Activated T-cell treated with anti-CD3 and anti-CD28 coated beads, Interleukin-2, amount 50 U/mL, for 72 hours (primary cell): ENCODE measurements at places on chromosomes 6 and 20. TPM values are rescaled to one million over a fixed set of nuclear protein-coding genes. Genes with fewer than 3 reads are reported as not detected.

GRCh38 chr6:150420926-150421325 is 52.1 kb downstream of the IYD start:
- DNase-seq = no peak
- H3K36me3 ChIP-seq = peaks cover 2% of the 10 kb centered on the region
- H3K27ac ChIP-seq = no peak overlapping the region
- peaks cover 32% of the 10 kb centered on the region for H3K4me1 ChIP-seq

DNA sequence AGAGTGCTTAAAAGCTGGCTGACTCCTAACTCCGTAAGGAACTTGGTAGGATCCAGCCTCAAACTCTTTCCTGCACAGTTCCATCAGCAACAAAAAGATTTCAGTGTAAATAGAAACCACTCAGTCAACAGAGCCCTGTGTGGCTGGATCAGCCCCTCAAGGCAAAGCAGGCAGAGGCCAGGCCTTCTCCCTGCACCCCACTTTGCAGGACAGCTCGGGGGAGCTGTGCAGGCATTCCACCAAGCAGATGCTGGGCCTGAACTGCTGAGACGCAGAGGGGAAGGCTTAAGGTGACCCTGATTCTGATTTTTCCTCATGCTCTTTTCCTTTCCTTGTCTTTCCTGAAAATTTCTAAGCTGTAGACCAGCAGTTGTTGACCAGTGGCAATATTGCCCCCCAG is 91.5 kb downstream of the NFATC2 start:
- DNase-seq = no peak
- no peaks in the 10 kb centered on the region for H3K27me3 ChIP-seq
- H3K36me3 ChIP-seq = peaks cover 58% of the 10 kb centered on the region
- peak overlapping the region; percentile 44 for H3K27ac ChIP-seq
- no peak overlapping the region for H3K4me3 ChIP-seq
- peaks cover 35% of the 10 kb centered on the region for H3K4me1 ChIP-seq

DNA sequence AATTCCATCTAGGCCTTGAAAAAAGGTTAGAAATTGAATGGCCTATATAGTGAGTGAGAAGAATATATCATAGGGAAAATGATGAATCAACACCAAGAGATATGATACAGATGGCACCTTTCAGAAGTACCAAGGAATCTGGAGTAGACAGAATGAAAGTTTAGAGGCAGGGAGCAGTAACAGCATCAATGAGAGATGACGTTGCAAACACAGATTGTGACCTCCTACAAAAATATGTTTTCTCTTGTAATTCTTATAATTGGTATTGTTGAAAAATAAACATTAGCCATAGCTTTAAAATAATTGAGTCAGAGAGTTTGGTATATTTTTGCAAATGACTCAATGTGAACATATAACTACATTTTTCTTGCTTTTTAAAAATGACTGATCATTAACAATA is 1223.1 kb upstream of the GJE1 start:
- DNase-seq = no peak
- no peaks in the 10 kb centered on the region for H3K4me1 ChIP-seq
- H3K27me3 ChIP-seq = no peaks in the 10 kb centered on the region
- no peak overlapping the region for H3K4me3 ChIP-seq
- H3K36me3 ChIP-seq = no peaks in the 10 kb centered on the region
- H3K27ac ChIP-seq = no peak overlapping the region

DNA sequence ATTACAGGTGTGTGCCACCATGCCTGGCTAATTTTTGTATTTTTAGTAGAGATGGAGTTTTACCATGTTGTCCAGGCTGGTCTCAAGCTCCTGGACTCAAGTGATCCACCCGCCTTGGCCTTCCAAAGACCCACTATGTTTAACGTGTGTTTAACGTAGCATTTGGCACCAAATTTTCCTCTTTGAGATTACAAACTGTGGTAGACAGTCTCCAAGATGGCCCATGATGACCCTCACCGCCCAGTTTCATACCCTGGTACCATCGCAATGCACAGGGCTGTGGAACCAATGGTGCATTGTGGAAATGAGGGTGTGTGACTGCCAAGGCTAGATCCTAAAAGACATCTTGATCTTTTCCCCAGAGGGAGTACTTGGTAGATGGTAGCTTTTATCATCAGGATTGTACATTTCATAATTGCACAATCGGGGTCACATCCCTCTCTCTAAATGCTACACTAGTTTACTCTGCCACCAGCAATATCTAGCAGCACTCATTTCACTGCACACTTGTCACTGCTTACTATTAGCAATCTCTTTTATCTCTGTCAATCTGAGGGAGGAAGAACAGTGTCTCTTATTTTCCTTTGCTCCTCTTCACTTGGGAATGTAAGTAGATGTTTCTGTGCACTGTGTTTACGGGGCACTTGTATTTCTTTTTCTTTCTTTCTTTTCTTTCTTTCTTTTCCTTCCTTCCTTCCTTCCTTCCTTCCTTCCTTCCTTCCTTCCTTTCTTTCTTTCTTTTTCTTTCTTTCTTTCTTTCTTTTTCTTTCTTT is 96.9 kb downstream of the NOL4L start:
- no peaks in the 10 kb centered on the region for H3K27me3 ChIP-seq
- no peak for DNase-seq
- no peak overlapping the region for H3K4me3 ChIP-seq
- no peaks in the 10 kb centered on the region for H3K36me3 ChIP-seq

GRCh38 chr6:53539561-53539960 is 5.3 kb downstream of the GCLC start:
- H3K4me1 ChIP-seq = peaks cover 51% of the 10 kb centered on the region
- H3K4me3 ChIP-seq = no peak overlapping the region
- H3K36me3 ChIP-seq = peaks cover 4% of the 10 kb centered on the region
- DNase-seq = no peak

- DNase-seq = no peak
- no peak overlapping the region for H3K4me3 ChIP-seq
- H3K27ac ChIP-seq = no peak overlapping the region
- H3K36me3 ChIP-seq = no peaks in the 10 kb centered on the region
- H3K27me3 ChIP-seq = peaks cover 23% of the 10 kb centered on the region
These were observed 7.7 kb upstream of the CLIC5 start for GRCh38 chr6:46023216-46023915.

DNA sequence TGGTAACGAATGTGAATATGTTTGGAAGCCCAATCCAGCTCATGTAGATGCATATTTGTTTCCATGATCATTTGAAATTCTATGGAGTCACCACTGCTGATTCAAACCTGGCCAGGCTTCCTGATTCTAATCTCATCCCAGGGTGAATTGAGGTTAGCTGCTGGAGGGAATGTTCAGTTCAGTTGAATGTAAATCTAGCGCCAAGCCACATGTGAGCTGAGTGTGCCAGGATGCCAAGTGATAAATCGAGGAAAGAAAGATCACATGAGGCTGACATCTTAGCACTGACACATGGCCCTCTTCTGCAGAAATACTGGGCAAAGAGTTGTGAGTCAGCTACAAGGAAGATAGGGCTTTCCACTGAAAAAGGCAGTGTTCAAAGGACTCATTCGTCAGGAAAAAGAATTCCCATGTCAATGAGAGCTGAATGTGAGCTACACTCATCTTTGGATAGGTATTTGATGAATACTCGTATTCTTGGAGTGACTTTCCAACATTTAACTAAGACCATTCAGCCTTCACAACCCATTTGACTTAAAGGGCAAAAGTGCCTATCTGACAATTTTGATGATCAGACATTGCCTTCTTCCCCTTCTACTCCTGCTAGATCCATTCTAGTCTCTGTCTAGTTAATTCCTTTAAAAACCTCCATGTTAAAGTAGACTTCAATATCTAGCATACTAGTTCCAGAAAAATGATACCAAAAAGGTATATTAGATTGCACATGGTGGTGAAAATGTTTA is 172.1 kb downstream of the MTFR2 start:
- no peaks in the 10 kb centered on the region for H3K36me3 ChIP-seq
- no peaks in the 10 kb centered on the region for H3K4me1 ChIP-seq
- no peak overlapping the region for H3K4me3 ChIP-seq

GRCh38 chr6:133939778-133940667 is 13.0 kb upstream of the TBPL1 start:
- H3K4me3 ChIP-seq = no peak overlapping the region
- H3K27ac ChIP-seq = no peak overlapping the region
- H3K27me3 ChIP-seq = peaks cover 19% of the 10 kb centered on the region
- no peaks in the 10 kb centered on the region for H3K36me3 ChIP-seq
- H3K4me1 ChIP-seq = no peaks in the 10 kb centered on the region

- no peak overlapping the region for H3K27ac ChIP-seq
- DNase-seq = no peak
- H3K36me3 ChIP-seq = no peaks in the 10 kb centered on the region
- no peaks in the 10 kb centered on the region for H3K4me1 ChIP-seq
- H3K4me3 ChIP-seq = no peak overlapping the region
- no peaks in the 10 kb centered on the region for H3K27me3 ChIP-seq
These were observed 165.4 kb downstream of the CDH26 start for GRCh38 chr20:60123652-60124051.

GRCh38 chr20:56449459-56449858 is 19.0 kb upstream of the RTF2 start:
- H3K4me3 ChIP-seq = no peak overlapping the region
- no peaks in the 10 kb centered on the region for H3K27me3 ChIP-seq
- H3K36me3 ChIP-seq = no peaks in the 10 kb centered on the region

GRCh38 chr20:47785854-47786764 is 828 bp upstream of the SULF2 start:
- peak; percentile 44 for DNase-seq
- H3K36me3 ChIP-seq = peaks cover 1% of the 10 kb centered on the region
- peak overlapping the region; percentile 82 for H3K4me3 ChIP-seq
- peaks cover 69% of the 10 kb centered on the region for H3K27me3 ChIP-seq
- H3K4me1 ChIP-seq = peaks cover 13% of the 10 kb centered on the region

DNA sequence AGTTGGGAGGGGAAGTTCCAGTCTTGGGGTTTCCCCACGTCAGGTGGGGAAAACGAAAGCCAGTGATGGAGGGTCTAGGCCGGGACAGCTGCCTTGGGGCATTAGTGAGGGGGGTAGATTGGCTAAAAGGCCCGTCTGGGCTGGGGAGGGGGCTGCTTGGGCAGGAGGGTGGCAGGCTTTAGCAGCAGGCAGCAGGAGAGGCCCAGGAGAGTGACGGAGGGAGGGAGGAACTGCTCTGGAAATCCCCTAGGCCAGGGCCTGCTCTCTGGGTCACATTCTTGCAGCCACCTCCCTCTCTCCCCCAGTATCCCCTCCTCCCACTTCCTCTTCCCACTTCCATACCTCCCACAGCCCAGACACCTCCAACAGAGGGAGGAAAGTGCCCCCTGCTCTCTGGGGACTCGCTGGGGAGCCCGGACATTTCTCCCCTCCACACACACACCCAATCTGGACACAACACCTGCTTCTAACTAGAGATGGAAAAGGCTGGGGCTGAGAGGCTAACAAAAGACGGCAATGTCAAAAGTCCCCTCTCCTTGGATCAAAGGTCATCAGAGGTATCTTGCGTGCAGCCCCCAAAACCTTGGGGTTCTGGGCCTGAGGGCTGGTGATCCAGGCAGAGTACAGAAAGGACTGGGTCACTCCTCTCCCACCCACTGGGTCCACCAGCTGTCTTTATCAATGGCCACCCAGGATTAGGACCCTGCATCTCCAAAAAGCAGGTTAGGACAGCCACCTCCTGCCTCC is 1.8 kb downstream of the NFKBIE start:
- H3K4me3 ChIP-seq = peak overlapping the region; percentile 99
- H3K4me1 ChIP-seq = peaks cover 63% of the 10 kb centered on the region
- peak overlapping the region; percentile 98 for H3K27ac ChIP-seq
- peaks cover 17% of the 10 kb centered on the region for H3K36me3 ChIP-seq
- no peak for DNase-seq

DNA sequence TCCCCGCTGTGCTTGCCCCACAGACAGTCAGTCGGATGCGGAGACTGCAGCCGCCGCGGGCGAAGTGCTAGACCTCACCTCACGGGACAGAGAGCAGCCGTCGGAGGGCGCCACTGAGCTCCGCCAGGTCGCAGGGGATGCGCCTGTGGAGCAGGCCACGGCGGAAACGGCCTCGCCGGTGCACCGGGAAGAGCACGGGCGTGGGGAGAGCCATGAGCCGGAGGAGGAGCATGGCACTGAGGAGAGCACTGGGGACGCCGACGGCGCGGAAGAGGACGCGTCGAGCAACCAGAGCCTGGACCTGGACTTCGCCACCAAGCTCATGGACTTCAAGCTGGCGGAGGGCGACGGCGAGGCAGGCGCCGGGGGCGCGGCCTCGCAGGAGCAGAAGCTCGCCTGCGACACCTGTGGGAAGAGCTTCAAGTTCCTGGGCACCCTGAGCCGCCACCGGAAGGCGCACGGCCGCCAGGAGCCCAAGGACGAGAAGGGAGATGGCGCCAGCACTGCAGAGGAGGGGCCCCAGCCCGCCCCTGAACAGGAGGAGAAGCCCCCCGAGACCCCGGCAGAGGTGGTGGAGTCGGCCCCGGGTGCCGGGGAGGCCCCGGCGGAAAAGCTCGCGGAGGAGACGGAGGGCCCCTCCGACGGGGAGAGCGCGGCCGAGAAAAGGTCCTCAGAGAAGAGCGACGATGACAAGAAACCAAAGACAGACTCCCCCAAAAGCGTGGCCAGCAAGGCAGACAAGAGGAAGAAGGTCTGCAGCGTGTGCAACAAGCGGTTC is 66.4 kb downstream of the SSR1 start:
- DNase-seq = no peak
- H3K27ac ChIP-seq = no peak overlapping the region
- no peak overlapping the region for H3K4me3 ChIP-seq
- H3K36me3 ChIP-seq = peaks cover 3% of the 10 kb centered on the region
- no peaks in the 10 kb centered on the region for H3K27me3 ChIP-seq

- no peak overlapping the region for H3K4me3 ChIP-seq
- H3K4me1 ChIP-seq = no peaks in the 10 kb centered on the region
- no peaks in the 10 kb centered on the region for H3K36me3 ChIP-seq
- no peak for DNase-seq
- H3K27ac ChIP-seq = no peak overlapping the region
These were observed 164.5 kb downstream of the ERMARD start for GRCh38 chr6:169915769-169916550.

- H3K4me3 ChIP-seq = no peak overlapping the region
- H3K36me3 ChIP-seq = no peaks in the 10 kb centered on the region
- H3K27me3 ChIP-seq = no peaks in the 10 kb centered on the region
- no peak for DNase-seq
- H3K4me1 ChIP-seq = no peaks in the 10 kb centered on the region
- H3K27ac ChIP-seq = no peak overlapping the region
These were observed 197.4 kb downstream of the ESR1 start for GRCh38 chr6:152004896-152005295.

- no peaks in the 10 kb centered on the region for H3K36me3 ChIP-seq
- no peaks in the 10 kb centered on the region for H3K4me1 ChIP-seq
- H3K27ac ChIP-seq = no peak overlapping the region
- H3K4me3 ChIP-seq = no peak overlapping the region
- H3K27me3 ChIP-seq = peaks cover 31% of the 10 kb centered on the region
These were observed 38.0 kb downstream of the KLHL31 start for GRCh38 chr6:53627391-53628218.

- no peak overlapping the region for H3K4me3 ChIP-seq
- DNase-seq = no peak
- no peaks in the 10 kb centered on the region for H3K4me1 ChIP-seq
These were observed 288.0 kb upstream of the AGPAT4 start for GRCh38 chr6:161561908-161562307.

DNA sequence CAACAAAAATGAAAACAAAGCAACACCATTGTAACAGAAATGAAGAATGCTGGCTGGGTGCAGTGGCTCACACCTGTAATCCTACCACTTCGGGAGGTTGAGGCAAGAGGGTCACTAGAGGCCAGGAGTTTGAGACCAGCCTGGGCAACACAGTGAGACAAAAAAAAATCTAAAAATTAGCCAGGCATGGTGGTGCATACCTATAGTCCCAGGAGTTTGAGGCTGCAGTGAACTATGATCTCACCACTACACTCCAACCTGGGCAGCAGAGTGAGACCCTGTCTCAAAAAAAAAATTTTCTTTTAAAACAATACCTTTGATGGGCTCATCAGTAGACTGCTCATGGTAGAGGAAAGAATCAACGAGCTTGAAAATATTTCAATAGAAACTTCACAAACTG is 18.5 kb downstream of the NINL start:
- no peaks in the 10 kb centered on the region for H3K27me3 ChIP-seq
- H3K4me1 ChIP-seq = peaks cover 19% of the 10 kb centered on the region
- DNase-seq = no peak
- no peak overlapping the region for H3K4me3 ChIP-seq
- H3K36me3 ChIP-seq = peaks cover 3% of the 10 kb centered on the region

Gene OR2H2
- not detected for total RNA-seq

Gene KIF13A
- total RNA-seq = 0.10 TPM

Gene MAS1
- not detected for total RNA-seq
